ENCODE measurements at places on chromosomes 1 and 21.
A peak's percentile ranks its signal among the peaks of the same experiment; 100 is the strongest.

GRCh38 chr1:245751726-245752470, 597.1 kb downstream of the KIF26B start:
- DNase-seq: peak; percentile 21

DNA sequence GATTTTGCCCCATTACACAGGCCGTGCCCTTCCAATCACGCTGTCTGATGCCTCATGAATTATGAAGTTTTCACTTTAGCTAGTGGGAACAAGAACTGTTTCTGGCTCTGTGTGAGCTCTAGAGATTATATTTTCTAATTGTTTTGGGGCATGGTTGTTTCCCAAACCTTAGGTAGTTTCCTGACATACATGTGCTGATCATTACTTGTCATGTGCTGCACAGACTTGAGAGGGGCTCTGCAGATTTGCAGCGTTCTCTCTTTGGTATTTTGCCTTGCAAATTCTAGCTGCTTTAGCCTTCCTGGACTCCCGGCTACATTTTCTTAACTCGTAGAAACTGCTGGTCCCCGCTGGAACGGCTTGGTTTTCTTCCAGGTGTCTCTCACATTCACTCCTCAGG, 142.1 kb upstream of the IVNS1ABP start:
- DNase-seq: no peak

DNA sequence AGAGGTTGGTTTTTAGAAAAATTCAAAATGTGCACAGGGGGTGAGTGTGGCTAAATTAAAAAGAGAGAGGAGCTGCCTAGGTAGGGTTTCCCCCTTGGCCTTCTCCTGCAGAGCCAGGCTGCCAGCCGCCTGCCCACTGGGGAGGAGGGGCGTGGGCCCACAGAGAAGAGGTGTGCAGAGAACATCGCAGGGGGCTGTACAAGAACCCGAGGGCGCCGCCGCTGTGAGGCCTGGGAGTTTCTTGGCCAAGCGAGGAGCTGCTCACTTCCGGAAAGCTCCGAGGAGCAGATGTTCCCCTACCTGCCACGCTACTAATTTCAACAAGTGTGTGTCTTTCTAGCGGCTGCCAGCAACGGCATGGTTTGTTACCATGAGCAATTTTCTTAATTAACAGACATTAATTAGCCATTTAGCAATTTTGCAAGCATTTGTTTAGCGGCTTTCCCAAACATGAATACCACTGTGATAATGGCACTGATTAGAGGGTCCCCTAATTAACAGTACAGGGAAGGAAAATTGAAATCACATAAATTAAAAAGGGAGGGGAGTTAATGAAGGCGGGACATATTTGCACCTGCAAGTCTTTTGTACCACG, 59.7 kb downstream of the MRPL37 start:
- DNase-seq: no peak

DNA sequence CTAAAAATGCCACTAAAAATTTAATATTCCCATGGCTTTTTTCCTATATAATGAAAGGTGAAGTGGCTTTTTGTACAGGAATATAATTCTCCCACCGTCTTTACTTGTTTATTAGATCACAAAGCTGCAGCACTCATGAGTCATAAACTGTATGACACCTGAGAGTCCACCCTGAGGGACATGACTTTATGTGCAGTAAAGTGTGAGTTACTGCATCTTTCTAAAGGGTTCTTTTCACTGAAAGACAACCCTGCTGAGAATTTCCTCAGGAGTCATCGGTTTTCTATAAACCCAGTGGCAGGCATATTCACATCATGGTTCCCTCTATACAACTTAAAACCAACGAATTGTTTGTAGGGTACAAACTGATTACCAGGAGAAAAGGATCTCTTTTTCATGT, 77.4 kb downstream of the APP start:
- DNase-seq: no peak

GRCh38 chr21:42120101-42120902, 49.2 kb downstream of the UMODL1 start:
- no peak for DNase-seq

All from nephron progenitor cell (in vitro differentiated cells).